Stimulated activated CD4-positive, alpha-beta T cell treated with anti-CD3 and anti-CD28 coated beads, Interleukin-4, amount 100 ng/mL, for 24 hours (primary cell): ENCODE measurements at places on chromosomes 4 and X.

GRCh38 chrX:38277802-38278201 lies 49.5 kb downstream of the RPGR start:
- DNase-seq, result no peak

- DNase-seq, result no peak
Observed at GRCh38 chr4:109827672-109828071, at the start of gene RRH. Gene RRH (plus strand): TSS chr4:109827972. CDS start chr4:109828028, 56 bp downstream.

GRCh38 chr4:122997463-122998101 lies 75.2 kb upstream of the NUDT6 start:
- no peak for DNase-seq

GRCh38 chrX:40945361-40945713 lies 139.9 kb upstream of the USP9X start:
- DNase-seq, result no peak

DNA sequence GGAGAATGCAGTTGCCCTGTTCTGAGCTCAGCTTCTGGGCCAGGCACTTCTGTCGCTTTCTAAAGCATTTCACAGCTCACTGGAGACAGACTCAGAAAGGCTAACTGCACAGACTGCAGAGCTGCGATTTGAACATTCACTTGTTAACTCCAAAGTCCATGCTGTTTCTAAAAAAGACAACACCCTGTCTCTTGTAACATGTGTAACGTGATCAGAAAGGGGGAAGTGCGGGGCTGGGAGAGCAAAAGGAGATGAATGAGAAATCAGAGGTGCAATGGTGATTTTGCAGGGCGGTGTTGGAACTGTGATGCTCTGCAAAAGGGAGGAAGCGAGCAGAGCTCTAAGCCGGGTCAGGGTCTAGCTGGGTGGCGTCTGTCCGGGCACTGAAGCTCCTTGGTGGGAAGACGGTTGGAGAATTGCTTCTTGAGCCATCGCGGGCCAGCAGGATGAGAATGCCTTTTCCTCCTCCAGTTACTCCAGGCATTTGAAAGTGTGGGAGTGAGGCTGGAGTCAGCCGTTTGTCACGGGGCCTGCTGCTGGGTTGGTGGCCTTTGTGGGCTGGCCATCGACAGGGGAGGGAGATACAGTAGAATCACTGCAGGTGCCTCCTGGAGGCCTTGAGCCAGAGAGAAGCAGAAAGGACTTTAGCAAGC lies 20.3 kb downstream of the TBC1D14 start:
- no peak for DNase-seq

- peak; percentile 61 for DNase-seq
Observed at GRCh38 chr4:140149846-140150635, 3.9 kb downstream of the MAML3 start.

GRCh38 chr4:5009796-5010195 lies 9.5 kb downstream of the CYTL1 start:
- DNase-seq, result no peak
